Transverse colon (tissue), 4 donors: ENCODE measurements at places on chromosomes 1 and 21.
A peak's percentile ranks its signal among the peaks of the same experiment; 100 is the strongest.

- no peak for DNase-seq
These were observed 128.0 kb downstream of the ADAMTS1 start for GRCh38 chr21:26717146-26717739.

GRCh38 chr1:25039229-25039628 lies 109.2 kb upstream of the RUNX3 start:
- DNase-seq: no peak

GRCh38 chr1:50424045-50424883 lies 1.0 kb upstream of the DMRTA2 start:
- no peak for DNase-seq

- DNase-seq: peak; percentile 68
These were observed 5.7 kb downstream of the TPM3 start for GRCh38 chr1:154186177-154186576.

- peak; percentile 39 for DNase-seq
These were observed 21.3 kb downstream of the UBASH3A start for GRCh38 chr21:42424914-42425541.

DNA sequence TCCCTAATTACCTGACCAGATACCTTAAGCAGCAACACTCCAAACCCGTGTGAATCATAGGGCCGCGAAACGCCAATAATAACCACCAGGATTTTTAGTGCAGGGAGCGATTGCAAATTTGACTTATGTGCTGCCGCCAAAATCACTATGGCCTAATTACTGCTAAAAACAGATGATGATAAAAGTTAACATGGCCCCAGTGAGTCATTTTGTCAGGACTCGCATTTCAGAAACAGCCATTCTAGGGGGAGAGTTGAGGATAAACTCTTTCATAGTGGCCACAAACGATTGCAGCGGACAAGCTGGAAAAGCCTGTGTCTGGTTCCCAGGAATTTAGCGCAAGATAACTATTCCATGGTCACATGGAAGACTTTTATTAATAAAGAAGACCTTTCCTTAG lies 103.4 kb downstream of the HLX start:
- no peak for DNase-seq

DNA sequence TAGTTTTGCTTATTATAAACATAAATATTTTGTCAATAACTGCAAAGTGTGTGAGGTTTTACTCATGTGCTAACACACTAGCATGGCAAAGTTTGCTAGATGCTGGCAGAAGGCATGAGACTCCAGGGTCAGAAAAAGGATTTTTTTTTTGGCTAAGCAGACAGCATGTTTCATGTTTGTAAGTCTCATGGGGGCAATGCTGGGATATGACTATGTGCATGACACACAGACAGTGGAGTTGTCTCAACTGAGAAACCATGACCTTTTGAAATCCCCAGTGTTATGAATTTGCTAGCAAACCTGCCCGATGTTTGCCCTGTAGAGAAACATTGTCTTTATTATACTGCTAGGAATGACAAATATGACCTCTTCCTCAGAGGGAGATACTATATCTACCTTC lies 448.2 kb downstream of the BRINP3 start:
- no peak for DNase-seq

DNA sequence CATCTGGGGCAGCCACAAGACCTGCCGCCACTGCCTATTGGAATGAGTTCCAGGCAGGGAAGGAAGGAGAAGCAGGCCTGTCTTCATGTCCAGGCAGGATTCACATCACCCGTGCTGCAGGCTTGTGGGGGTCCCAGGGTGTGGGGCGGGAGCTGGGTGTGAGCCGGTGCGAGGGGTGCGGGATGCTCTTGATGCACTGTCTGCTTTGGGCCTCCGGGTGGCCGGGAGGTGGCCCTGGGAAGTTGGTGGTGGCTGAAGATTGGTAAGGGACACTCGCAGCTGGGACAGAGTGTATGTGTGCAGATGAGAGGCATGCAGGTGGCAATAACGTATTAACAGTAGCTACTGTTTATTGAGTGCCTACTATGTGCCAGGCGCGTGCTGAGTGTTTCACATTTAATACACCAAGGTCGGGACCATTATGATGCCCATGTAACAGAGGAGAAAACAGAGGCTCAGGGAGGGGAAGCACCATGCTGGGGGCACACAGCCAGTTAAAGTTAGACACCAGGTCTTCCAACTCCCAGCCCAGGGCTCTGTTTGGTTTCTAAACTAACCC lies 3.3 kb downstream of the CROCC start:
- no peak for DNase-seq

- no peak for DNase-seq
These were observed 65.7 kb downstream of the MAP3K21 start for GRCh38 chr1:233393084-233393840.

DNA sequence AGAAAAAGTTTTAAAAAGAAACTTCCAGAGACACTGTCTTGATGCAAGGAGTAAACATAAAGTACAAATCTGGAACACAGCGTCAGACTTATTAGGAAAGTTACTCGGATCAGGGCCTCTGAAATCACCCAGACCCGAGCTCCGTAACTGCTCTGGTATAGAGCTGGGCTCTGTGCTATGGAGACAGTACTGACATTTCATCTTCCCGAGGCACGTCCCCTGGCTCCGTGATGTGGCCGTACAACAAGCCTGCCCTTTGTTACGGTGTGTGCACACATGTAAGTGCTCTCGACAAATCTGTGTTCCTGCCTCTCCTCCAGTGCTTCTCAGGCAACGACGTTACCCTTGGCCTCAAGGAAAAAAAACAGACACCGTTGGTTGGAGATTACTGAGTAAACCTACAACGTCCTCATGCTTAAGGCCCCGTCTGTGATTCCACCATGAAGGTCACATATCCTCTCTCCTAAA lies 107.0 kb upstream of the IRF2BP2 start:
- no peak for DNase-seq

- no peak for DNase-seq
These were observed 241.9 kb downstream of the DSCAM start for GRCh38 chr21:40605094-40605493.

DNA sequence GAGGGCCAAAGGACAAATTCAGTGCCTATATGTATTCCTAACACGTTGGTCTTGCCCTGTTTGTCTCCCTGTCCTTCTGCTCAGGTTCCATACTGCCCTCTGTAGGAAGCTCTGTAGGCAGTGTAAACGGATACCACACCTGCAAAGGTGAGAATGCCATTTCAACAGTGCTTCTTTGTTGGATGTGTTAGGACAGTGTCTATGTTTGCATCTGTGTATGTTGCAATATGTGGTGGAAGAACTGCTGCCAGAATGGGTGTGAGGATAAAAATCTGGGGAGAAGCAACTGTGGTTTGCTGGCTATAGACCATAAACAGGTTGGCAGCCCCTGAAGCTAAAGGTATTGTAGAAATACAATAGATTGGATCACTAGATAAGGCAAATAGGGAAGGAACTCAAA lies 113.1 kb upstream of the BMP8A start:
- peak; percentile 25 for DNase-seq

GRCh38 chr21:44614961-44615391 lies 3.1 kb downstream of the KRTAP10-8 start:
- no peak for DNase-seq

DNA sequence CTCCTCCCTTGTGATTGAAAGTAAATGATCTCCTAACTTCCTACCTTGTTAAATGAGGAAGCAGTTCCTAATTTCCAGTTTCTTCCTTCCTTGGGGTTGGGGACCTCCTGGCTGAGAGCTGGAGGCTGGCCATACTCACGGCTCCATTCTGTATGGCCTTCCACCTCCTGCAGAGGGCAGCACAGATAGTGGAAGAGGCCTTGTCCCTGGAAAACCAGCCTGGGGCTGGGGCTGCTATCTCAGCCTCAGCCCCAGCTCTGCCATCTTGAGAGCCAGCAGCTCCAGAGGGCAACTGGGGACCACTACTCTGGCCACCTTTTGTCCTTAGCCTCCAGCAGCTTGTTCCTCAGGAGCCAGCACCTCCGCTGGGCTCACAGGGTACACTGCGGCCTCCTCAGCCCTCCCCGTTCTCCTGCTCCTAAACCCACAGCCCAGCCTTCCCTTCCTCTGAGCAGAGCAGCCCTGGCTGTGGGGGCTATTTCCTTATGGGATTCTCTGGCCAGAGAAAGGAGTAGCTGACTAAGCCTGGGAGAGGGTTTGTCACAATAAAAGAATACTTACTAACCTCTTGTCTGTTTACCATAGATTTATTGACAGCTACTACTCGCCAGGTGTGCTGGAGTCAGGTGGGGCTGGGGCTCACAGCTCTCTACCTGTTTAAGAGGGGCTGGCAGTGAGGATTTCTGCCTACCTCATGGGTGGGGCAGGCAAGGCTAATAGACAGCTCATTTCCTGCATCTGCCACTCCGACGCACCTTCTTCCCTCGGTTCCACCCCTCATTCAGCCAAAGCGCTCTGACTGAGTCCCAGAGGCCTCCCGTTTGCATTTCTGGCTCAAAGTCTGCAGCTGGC lies 6.3 kb downstream of the TMEM234 start:
- DNase-seq: peak; percentile 76

GRCh38 chr21:44984428-44984791 lies 44.6 kb downstream of the SLX9 start:
- DNase-seq: no peak

GRCh38 chr1:110060034-110060661 lies 10.3 kb downstream of the ALX3 start:
- peak; percentile 59 for DNase-seq

DNA sequence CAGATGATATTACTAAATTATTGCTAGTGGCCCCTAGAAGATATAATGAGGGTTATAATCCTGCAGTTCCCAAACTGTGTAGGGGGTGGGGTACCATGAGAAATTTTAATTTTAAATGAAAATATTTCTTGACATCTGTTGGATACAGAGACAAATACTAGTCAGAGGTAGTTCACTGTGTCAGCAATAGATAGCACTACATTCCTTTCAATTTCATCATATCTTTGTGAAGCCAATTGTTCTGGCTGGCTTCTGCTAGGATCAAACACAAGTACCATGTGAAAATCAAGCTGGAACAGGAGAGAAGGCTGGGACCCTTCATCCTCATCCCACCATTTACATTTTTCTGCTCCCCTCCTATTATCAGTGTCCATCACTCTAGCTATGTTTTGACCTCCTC lies 208.1 kb downstream of the USH2A start:
- DNase-seq: no peak

GRCh38 chr1:214124915-214125314 lies 137.1 kb downstream of the PROX1 start:
- no peak for DNase-seq

DNA sequence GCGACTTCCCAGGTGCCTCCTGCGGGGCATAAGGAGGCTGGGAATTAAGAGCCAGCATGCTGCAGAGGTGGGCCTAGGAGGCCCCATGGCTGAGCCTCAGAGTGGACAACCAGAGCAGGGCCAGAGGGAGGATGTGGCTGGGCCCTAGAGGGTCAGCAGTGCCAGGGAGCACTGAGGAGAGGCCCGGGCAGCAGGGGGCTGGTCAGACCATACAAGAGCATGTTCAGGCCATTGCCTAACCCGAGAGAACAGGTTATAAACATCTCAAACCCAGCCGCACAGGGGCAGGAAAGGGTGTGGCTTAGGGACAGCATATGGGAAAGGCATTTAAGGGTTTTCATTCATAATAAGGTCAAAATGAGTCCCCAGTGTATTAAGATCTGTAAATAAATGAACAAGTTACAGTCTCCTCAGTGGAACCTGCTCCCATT lies 51.1 kb downstream of the IER5 start:
- no peak for DNase-seq

GRCh38 chr1:53516181-53516580 lies 57.0 kb downstream of the DMRTB1 start:
- DNase-seq: no peak

GRCh38 chr1:88302843-88303486 lies 381.1 kb upstream of the PKN2 start:
- no peak for DNase-seq

DNA sequence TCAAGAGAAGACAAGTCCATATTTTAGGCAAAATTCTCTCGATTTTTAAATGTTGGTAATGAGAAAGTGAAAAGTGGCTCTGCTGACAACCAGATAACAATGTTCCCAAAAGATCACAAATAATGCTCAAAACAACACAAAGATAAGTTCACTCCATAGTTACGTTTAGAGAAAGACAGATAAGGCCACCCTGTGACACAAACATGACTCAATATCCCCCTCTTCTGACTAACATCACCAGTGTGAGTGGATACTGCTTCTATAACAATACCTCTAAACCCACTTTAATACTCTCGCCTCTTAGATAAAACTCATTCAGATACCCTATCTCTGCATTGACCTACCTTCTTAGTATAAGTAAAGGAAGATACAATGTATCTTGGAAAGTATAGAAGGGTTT lies 51.2 kb upstream of the RGS7 start:
- no peak for DNase-seq

GRCh38 chr21:44983421-44984206 lies 43.8 kb downstream of the SLX9 start:
- no peak for DNase-seq

- no peak for DNase-seq
These were observed 67.1 kb upstream of the PTGFRN start for GRCh38 chr1:116842654-116843053.

DNA sequence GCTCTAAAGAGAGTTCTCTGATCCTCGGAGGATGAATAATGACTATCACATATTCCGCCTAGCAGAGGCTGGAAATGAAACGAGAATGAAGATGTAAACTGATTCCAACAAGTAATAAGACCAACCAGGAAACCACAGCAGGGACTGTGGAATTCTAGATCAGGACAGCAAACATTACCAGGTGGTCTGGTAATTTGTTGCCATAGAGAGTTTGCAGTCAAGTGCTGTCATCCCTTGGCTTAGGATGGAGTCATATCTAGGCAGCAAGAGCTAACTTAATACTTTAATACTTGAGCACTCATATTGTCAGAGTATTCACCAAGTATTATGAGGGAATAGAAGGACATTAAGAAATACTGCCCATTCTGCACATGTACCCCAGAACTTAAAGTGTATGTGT lies 45.1 kb upstream of the MUTYH start:
- DNase-seq: no peak

- no peak for DNase-seq
These were observed 28.9 kb downstream of the MAP10 start for GRCh38 chr1:232834066-232834465.

GRCh38 chr1:64923294-64923718 lies 43.0 kb downstream of the JAK1 start:
- DNase-seq: no peak

DNA sequence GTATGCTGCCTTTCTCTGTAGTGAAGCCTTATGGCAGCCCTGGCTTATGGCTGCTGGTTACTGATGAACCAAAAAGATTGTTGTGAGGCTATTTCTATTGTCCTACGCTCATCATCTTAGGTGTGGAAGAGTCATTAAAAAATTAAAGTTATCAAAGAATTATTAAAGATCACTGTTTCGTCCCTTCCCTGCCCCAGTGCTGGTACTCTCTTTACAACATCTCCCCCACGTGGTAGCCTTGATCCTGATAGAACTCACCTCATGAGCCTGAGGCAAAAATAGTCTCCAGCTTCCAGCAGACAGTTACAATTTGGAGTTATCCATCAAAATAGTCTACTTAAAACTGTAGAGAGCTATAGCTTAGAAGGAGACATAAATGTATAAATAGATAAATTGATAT lies 201.5 kb downstream of the S1PR1 start:
- no peak for DNase-seq

- DNase-seq: no peak
These were observed 49.4 kb upstream of the SEC16B start for GRCh38 chr1:178019208-178019607.
